MM.1S (cell line): ENCODE measurements at places on chromosomes 3 and 15.

- no peak for DNase-seq
Measured at GRCh38 chr3:64796607-64797399, 109.0 kb upstream of the ADAMTS9 start.

- DNase-seq, result no peak
Measured at GRCh38 chr3:11195721-11196332, 41.5 kb downstream of the HRH1 start.

DNA sequence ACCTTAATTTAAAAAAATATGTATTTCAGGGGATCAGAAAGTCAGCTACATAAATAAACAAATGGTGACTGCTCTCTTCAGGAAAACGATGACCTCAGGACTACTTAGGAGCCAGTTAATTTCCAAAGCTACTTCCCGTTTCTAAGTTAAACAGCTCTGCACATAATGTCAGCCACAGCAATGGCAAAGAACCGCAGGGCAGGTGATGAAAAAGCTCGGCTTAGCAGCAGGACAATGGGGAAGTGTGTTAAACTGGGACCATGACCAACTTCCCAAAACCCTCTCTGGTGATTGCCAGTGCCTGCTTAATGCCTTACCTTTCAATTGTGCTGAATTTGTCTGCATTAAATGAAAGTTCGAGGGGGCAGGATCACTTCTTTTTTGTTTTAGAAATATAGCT, 258.9 kb downstream of the FHIT start:
- DNase-seq, result no peak

DNA sequence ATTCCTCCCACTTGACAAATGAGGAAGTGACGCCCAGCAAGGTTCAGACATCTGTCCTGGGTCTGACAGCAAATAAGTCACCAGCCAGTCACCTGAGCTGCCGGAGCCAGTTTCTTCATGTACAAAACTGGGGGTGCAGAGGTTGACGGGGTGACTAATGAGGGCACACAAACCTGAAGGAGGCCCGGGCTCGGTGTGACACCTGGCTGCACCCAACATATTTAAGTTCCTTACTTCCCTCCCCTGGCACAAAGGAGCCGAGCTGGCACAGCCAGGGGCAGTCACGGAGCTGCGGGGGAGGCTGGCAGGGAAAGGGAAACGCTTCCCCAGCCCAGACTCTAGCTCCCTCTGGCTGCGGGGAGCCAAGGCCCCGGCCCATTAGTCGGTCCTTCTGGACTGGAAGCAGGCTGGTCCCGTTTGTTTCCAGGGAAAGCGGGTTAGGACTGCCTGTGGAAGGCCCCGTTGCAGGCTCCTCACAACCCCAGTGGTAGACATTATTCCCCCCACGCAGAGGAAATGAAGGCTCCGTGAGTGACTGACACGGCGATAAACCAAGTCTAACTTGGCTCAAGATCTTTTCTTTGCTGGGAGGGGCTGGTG, 2.3 kb downstream of the FBXL22 start:
- peak; percentile 65 for DNase-seq

GRCh38 chr3:111781561-111782446, 77.3 kb upstream of the PHLDB2 start:
- no peak for DNase-seq

DNA sequence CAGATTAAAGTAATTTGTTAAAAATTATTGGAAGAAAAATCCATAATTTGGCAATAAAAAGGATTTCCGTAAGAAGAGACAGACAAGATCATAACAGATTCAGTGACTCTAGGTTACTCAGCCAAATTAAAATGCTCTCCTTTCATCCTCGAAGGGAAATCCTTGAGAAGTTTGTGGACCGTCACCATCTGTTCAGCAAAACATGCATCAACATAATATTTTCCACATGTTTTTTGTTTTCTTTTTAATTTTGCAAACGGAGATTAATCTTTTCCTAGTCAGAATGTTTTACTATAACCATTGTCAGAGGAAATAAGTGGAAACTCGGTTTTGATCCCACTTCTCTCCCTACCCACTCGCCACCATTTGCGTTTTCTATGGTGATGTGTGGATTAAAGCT, 128.3 kb downstream of the TMCO5A start:
- no peak for DNase-seq

- DNase-seq, result no peak
Measured at GRCh38 chr3:49716169-49716568, 3.3 kb downstream of the AMIGO3 start.

DNA sequence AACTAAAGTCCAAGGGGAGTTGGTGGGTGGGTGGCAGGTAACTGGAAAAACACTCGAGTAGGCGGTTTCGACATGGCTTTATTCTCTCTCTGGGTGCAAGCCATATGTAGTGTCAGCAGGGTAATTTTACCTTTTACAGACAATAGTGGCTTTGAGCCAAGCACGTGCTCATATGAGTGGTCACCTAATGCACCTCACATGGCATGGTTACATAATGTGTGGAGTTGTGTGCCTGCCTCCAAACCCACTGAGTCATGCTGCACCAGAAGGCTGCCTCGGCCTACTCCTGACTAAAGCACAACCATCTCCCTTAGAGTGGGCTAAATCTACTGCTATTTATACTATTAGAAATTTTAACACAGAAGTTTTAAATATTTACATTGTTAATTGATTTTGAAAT, 16.5 kb downstream of the CCRL2 start:
- no peak for DNase-seq

GRCh38 chr3:99872923-99873254, 55.2 kb downstream of the CMSS1 start:
- no peak for DNase-seq

GRCh38 chr3:128349963-128350599, 116.6 kb downstream of the DNAJB8 start:
- no peak for DNase-seq

- DNase-seq, result no peak
Measured at GRCh38 chr15:88431441-88431840, 35.7 kb downstream of the MRPL46 start.

- DNase-seq, result no peak
Measured at GRCh38 chr3:141268791-141269190, 37.2 kb downstream of the PXYLP1 start.

- no peak for DNase-seq
Measured at GRCh38 chr3:89762405-89762804, 655.0 kb downstream of the EPHA3 start.

GRCh38 chr15:66253418-66254088, at the start of gene MEGF11:
Gene MEGF11 (minus strand): TSS chr15:66253750. CDS start chr15:66128403, 125,347 bp downstream.
- DNase-seq, result no peak

DNA sequence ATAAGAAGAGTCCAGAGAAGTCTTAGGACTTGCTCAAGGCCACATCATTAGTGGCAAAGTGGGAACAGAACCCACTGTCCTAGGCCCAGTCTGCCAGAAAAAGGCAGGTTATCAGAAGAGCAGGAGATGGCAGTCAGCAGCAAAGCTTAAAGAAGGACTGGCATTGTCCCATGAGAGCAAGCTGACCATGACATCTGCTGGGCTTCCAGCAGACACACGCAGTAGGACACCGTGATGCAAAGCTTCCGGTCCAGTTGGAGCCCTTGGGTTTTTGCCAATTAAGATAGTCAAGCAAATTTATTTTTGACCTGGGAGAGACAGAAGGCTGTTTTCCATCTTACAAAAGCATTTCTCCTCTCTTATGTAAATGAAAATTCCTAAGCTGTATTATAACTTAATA, 42.1 kb downstream of the ZBTB38 start:
- DNase-seq, result peak; percentile 70

- no peak for DNase-seq
Measured at GRCh38 chr3:152299249-152299976, 30.7 kb downstream of the MBNL1 start.

- DNase-seq, result no peak
Measured at GRCh38 chr3:164230385-164231094, 847.8 kb downstream of the SI start.

GRCh38 chr15:96209285-96209735, 121.2 kb upstream of the NR2F2 start:
- no peak for DNase-seq

GRCh38 chr3:159850481-159850880, 138.2 kb upstream of the IL12A start:
- no peak for DNase-seq

DNA sequence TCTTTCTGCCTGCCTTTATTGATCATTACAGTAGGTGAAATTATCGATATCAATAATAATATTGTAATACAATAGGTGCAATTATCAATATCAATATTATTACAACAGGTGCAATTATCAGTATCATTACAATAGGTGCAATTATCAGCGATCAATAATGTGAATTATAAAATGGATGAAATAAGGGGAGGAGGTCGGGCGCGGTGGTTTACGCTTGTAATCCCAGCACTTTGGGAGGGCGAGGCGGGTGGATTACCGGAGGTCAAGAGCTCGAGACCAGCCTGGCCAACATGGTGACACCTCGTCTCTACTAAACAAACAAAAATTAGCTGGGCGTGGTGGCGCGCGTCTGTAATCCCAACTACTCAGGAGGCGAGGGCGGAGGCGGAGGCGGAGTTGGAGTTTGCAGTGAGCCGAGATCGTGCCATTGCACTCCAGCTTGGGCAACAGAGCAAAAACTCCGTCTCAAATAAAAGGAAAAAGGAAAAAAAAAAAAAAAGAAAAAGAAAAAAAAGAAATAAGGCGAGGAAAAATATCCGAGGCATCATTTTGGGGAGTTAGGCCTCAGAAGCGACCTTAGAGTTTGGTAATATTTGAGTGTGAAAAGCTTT, 611 bp upstream of the BNIP2 start:
- DNase-seq, result peak; percentile 79

DNA sequence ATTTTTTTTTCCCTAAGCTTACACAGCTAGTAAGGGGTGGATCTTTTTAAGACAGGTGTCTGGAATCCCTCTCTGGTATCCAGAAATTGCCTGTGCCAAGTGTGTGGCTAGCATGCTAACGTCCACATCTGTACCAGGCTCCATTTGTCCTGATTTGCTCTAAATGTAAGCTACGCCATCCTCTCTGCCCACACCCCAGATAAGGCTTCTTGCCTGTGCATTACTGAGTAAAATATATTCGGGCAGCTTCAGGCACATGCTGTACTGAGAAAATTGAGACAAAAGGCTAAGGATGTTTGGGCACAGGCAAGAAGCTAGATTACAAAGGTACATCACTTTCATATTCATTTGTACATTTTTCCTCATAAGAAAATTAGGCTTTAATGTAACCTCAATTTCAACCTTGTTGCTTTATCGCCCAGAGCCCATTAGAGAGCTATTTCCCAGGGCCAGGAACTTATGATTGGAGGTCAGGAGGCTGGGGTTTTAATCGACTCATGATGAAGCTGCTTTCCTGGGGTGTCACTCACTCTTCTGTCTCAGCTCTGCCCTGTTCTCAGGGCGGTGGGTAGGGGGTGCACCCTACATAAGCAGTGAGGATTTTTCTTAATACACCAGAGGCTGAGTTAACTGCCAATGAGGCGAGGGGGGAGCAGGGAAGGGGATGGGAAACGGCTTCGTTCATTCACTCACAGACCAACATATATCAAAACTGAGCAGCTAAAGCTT, 106.3 kb downstream of the RORA start:
- no peak for DNase-seq

DNA sequence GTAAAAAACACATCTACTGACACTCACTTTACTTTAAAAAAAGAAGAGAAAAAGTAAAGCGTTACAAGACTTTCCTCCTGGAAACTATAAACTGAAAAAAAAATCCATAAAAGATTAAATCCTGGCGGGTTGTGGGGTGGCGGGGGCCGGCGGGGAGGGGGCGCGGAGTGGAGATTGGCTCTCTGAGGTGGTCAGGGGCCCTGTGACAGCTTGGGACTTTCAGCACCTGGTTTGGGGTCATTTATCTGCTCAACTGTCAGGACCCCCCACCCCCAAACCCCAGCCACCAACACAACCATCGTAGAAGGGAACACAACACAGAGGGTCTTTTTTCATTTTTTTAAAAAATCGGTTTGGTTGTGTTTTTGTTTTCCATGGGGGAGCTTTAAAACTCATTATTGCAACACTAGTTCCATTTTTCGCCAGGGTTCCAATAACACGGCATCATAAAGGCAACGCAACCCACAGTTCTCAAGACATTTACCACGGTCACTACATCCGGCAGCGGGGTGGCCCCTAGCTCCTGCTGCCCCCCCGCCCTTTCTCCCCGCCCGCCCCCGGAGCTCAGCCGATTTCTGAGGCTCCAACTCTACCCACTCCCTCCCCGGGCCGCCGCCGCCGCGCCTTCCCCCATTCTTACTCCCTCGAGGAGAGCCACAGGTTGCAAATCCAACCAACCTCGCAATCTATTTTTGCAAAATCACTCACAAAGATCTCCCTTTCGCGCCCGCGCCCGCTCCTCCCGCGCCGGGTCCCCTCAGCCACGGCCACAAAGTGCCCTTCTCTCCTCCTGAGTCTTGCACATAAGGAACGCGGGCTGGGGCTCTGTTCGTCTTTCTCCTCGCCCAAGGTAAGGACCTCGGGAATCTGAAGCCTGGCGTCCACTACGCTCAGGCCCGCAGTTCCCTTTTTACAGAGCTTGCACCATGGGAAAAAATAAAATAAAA, 1.8 kb downstream of the BCL6 start:
- no peak for DNase-seq

GRCh38 chr15:95327661-95328060, 1002.8 kb upstream of the NR2F2 start:
- DNase-seq, result no peak

DNA sequence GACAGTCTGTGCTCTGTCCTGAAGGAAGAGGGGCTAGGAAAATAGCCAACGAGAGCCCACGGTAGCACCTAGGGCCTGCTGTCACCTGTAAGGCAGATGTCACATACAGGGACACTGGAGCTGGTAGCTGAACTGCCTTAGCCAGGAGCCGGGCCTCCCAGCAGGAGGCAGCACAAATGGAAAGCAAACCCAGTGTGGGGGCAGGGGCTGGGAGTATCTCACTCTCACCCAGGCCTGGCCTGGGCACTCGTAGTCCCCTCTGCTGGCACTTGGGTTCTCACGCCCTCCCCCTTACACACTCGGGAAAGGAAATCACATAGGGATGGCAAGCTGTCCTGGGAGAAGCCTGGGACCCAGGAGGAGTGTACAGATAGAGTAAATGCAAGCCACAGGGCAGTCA, 173.1 kb upstream of the CHRNA7 start:
- no peak for DNase-seq

GRCh38 chr3:127747751-127748521, 74.4 kb downstream of the MGLL start:
- no peak for DNase-seq

DNA sequence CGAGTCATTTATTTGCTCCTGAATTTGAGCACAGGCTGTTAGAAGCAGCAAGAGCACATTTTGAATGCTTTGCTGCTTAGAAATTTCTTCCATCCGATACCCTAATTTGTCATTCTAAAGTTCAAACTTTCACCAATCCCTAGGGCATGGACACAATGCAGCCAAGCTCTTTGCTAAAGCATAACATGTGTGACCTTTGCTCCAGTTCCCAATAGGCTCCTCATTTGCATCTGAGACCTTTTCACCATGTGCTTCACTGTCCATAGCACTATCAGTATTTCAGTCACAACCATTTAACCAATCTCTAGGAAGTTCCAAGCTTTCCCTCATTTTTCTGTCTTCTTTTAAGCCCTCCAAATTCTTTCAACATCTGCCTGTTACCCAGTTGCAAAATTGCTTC, 1333.1 kb downstream of the SI start:
- DNase-seq, result no peak

GRCh38 chr3:41426485-41426884, 227.2 kb downstream of the CTNNB1 start:
- no peak for DNase-seq
